Activated CD8-positive, alpha-beta T cell treated with anti-CD3 and anti-CD28 coated beads, Interleukin-2, amount 10 ng/mL, durations not matched to agents 7 days and 5 days (primary cell): ENCODE measurements at places on chromosomes 5 and 9.
A peak's percentile ranks its signal among the peaks of the same experiment; 100 is the strongest.

GRCh38 chr5:157708866-157709265, 22.4 kb upstream of the THG1L start:
- no peak for DNase-seq

GRCh38 chr5:83957188-83957587, 236.5 kb upstream of the HAPLN1 start:
- DNase-seq: no peak

- DNase-seq: no peak
Measured at GRCh38 chr9:38129366-38129765, 60.3 kb upstream of the SHB start.

GRCh38 chr5:32098291-32098690, 75.8 kb downstream of the GOLPH3 start:
- DNase-seq: no peak

- no peak for DNase-seq
Measured at GRCh38 chr9:116569111-116569510, 118.0 kb upstream of the TRIM32 start.

DNA sequence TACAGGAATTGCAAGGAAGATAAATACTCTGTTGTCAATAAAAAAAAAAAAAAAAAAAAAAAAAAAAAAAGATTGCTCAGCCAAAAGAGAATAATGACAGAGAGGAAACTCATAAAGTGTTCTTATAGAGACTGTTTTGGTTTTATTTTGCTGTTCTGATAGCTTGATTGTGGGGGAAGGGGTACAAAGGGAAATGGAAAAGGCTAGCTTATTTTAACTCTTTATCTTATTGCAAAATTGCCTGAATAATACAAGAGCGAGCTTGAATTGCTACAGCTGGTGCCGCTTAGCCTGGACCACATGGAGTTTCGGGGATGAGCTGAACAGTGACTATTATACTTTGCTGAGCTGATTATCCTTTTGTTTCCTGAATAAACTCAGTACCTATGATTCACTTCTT, 31.0 kb upstream of the SHISAL2B start:
- DNase-seq: no peak

GRCh38 chr5:51661646-51662265, 278.5 kb downstream of the ISL1 start:
- DNase-seq: no peak

- DNase-seq: no peak
Measured at GRCh38 chr9:98577446-98577845, 131.3 kb downstream of the GABBR2 start.

DNA sequence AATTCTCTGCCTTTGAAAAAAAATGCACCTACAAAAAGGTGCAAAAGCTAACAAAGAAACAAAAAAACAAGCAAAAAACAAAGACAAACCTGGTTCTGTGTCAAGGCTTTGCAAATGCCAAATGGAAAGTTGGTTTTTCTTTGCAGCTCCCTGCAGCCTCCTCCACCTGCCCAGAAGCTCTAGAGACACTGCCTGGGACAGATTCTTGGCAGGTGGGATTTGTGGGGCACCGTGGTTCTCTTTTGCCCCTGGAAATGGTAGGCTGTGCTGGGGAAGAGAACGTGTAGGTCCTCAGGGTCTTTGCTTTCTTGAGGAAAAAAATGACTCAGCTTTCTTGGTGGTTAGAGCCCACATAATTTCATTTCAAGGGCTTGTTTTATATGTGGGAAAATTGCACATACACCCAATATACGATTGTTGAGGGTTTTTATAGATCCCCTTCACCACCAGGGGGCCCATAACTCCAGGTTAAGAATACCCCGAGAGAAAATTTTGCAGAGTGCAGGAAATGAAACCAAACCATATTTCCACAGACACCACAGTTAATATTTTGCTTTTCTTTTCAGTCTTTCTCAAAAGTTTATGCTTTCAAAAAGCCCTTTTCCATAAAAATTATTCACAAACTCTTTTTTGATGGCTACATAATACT, 58.7 kb downstream of the NXNL2 start:
- DNase-seq: peak; percentile 79

DNA sequence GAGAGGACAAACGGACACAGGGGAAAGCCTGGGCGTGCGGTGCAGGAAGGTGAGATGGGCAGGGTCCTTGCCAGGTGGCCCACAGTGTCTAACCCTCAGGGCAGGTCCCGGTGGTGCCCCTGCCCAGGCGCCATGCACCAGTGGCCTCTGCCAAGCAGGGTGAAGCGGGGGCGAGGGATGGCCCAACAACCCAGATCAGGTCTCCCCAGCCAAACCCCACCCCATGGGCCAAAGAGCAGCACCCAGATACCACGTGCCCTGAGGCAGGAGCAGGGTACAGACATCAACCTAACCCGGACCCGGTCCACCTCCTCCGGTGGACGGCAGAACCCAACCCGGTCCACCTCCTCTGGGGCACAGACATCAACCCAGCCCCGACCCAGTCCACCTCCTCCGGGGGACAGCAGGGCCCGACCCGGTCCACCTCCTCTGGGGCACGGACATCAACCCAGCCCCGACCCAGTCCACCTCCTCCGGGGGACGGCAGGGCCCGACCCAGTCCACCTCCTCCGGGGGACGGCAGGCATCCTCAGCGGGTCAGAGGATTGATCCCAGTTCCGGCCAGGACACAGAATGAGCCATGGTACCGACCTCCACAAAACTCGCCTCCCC, 12.8 kb downstream of the SLC12A7 start:
- DNase-seq: no peak

DNA sequence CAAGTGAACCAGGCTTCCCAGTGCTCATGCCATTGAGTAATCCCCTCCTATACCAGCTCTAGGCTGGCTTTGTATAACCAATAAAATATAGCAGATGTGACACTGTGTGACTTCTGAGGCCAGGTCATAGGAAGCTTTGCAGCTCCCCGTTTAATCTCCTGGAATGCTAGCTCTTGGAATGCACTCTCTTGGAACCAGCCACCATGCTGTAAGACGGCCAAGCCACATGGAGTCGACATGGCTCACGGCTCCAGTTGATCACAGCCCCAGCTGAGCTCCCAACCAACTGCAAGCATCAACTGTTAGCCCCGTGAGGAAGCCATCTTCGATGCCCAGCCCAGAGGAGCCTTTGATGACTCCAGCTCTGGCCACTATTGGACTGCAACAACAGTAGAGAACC, 74.5 kb downstream of the SH3TC2 start:
- no peak for DNase-seq

DNA sequence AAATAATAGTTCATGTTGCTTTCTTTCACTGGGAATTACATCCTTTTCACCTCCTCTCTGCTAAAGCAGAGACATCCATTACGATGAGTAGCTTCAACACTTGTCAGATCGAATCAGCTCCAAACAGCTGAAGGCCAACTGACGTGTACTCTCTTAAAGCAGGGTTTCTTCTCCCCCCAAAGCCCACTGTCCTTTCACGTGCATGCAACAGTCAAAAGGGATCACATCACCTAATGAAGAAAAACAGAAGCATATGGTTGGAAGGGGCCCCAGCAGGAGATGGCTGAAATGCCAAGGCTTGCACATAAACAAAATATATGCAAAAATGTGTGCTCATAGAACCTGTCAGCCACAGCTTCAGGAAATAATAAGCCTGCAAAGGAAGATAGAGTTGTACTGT, 421.6 kb downstream of the ANXA1 start:
- DNase-seq: no peak

DNA sequence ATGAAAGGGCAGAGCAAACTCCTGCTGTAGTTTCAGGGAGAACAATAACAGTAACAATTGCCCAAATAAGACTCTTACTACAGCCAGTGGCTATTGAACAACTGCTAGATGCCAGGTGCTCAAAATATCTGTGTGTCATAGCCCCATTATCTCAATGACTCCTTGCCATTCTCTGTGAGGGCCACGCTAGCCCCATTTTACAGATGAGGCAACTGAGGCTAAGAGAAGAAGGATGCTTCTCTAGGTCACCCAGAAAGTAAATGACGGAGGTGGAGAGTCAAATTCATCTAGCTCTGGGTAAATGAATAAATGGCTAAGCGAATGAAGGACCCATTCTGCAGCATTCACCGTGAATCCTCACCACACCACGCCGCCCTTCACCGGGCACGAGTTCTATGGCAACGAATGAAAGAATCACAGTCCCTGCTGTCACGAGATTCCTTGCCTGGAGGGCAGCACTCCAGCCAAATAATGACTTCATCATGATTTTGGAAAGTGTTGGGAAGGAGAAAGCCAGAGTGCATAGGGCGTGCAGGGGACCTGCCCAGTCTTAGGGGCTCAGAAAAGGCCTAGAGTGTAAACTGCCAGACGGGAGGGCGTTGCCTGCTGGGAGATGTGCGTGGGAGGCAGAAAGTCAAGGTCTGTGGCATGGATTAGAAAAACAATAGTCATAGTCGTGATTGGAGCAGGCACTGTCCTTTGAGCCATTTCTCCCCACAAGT, 147.2 kb downstream of the C9orf50 start:
- DNase-seq: no peak

GRCh38 chr5:36743891-36744772, 132.4 kb upstream of the NIPBL start:
- no peak for DNase-seq

- DNase-seq: no peak
Measured at GRCh38 chr9:114521846-114522245, 16.6 kb upstream of the WHRN start.

DNA sequence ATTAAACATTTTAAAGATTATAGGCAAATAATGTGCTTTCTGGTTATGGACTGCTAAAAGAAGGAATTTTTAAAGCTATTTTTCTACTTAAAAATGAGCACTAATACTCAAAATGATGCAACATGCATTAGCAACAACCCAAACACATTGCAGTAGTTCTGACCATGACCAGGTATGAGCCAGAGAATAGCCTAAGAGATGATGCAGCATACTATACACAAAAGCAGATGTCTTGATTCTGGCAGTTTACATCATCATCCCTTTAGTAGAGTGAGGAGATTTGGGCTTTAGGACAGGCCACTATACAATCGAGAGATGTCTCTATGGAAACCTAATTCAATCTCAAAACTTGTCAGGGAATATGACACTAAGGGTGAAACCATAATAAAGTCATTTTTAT, 307.1 kb downstream of the PRR16 start:
- no peak for DNase-seq

GRCh38 chr5:64506567-64507263, 900 bp downstream of the RGS7BP start:
- DNase-seq: no peak

DNA sequence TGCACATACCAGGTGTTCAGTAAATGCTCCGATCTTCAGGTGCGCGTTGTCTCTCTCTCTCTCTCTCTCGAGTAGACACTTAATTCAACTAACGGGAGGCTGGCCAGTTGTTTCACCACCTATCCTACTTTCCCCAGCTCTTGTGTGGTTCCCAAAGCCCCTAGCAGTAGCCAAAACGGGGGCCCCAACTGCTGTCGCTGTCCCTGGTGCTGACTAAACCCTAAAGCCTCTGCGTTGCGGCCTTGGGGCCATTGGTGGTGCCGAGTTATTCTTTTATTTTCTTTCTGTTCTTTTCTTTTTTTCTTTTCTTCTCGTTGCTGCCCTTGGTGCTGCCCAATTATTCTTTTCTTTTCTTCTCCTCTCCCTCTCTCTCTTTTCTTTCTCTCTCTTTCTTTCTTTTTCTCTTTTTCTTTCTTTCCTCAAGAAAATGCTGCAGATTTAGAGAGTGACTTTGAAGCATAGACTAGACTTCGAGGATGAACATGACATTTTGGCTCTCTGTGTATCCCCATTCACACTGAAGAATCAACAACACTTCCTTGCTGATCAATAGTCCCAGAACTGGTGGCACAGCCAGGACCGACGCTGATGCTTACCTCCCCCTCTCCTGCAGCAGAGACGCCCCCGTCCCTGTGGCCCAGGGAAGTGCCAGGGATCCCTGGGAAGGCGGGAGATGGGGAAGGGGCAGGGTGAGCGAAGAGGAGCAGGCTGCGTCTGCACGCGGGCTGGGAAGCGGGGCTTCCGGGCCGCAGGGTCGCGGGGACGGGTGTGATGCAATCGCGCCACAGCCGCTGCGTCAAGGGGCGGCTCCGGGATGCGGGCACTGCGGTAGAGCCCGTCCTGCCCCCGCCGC, at the start of gene FBLL1:
TSS of gene FBLL1 (plus strand) at position 785 of the 853 bp plus-strand sequence. CDS start 200 bp downstream, outside the sequence.
- DNase-seq: peak; percentile 48

GRCh38 chr5:55929020-55929799, 65.6 kb downstream of the IL6ST start:
- DNase-seq: no peak

- no peak for DNase-seq
Measured at GRCh38 chr5:143758015-143758414, 53.9 kb upstream of the HMHB1 start.

- DNase-seq: no peak
Measured at GRCh38 chr9:2043243-2043642, 28.1 kb downstream of the SMARCA2 start.

DNA sequence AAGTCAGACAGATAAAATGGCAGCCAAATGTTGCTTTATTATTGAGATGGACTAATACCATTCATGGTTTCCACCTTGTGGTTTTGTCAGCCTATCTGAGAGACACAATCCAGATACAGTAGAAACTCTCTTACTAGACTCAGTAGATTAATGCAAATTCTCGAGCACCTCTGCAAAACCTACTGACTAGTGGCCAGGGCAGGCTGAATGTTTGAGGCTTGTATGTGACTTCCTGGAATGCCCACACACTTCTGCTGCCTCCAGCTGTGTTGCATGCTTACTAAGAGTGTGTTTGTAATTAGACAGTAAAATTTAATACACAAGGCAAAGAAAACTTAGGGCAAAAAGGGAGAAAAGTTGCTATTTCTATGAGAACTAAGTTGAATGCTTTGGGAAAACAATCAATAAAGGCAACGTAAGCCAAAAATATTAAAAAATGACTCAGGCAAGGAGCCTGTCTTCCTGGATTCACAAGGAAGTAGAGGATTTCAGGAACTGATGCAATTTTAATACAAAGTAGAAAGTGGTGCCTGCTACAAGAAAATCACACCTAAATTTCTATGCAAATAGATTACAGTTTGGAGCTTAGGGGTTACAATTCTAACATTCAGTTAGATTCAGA, 30.2 kb upstream of the CCNG1 start:
- DNase-seq: no peak

DNA sequence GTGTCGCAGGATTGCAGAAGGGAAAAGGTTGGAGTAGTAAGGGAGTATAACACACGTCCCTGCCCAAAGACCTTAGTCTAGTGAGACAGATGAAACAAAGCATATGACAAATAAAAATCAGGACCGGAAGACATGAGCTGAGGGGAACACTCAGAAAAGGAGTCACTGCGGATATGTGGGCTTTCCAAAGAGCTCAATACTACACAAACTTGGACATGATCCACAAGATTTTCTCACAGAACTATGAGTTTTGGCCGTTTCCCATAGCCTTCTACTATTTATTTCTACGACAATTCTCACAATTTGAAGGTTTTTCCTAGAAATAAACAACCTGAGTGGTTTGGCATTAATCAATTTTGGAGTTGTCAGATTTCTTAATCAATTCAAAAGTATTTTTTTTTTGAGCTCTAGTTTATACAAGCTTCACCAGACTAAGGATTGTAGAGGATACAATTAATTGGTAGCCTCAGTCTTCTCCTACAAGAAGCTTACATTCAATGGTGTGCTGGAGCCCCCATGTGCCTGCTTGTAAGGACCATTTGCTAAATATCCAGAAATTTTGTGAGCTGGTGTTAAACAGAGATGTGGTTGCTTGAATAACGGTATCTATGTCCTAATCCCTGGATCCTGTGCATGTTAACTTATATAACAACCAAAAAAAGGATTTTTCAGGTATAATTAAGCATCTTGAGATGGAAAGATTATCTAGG, 91.4 kb downstream of the ADAMTS12 start:
- no peak for DNase-seq

GRCh38 chr5:125829349-125829748, 593.9 kb upstream of the GRAMD2B start:
- no peak for DNase-seq
